ENCODE measurements at places on chromosomes 12 and 14. TPM values are rescaled to one million over a fixed set of nuclear protein-coding genes. Genes with fewer than 3 reads are reported as not detected.
A peak's percentile ranks its signal among the peaks of the same experiment; 100 is the strongest.

GRCh38 chr12:47214001-47214619 lies 134.4 kb upstream of the AMIGO2 start:
- peak overlapping the region; percentile 100 for H3K4me3 ChIP-seq
- H3K27ac ChIP-seq = peak overlapping the region; percentile 100
- peaks cover 86% of the 10 kb centered on the region for H3K36me3 ChIP-seq
- no peak for DNase-seq

FOXG1 gene
- total RNA-seq = not detected

DNA sequence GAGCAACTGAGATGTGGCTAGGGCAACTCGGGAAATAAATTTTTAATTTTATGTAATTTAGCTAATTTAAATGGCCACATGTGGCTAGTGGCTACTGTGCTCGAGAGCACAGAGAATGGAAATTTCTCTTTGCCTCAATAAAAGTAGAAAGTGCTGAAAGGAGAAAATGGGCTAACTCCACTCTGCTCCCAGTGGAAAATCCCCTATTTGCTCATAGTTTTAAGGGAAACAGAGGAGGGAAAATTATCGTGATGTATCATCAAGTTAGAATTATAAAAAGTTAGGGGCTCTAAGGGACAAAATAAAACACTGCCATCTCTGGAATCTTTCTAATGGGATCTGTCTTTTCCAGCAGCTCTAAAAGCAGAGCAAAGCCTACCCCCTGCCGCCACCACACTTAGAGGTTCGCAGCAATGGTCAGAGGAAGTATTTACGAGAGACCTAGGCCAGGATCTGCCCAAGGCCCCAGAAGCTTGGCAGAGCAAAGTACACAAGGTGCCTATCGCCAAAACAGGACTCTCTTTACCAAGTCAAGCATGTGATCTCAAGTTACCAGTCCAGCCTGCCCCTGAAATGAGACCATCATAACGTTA lies 220.7 kb downstream of the PPM1H start:
- H3K27me3 ChIP-seq = no peaks in the 10 kb centered on the region
- no peak overlapping the region for H3K27ac ChIP-seq
- no peaks in the 10 kb centered on the region for H3K36me3 ChIP-seq
- no peak overlapping the region for H3K4me3 ChIP-seq
- no peaks in the 10 kb centered on the region for H3K4me1 ChIP-seq
- no peak for DNase-seq

- no peak overlapping the region for H3K4me3 ChIP-seq
- peaks cover 59% of the 10 kb centered on the region for H3K36me3 ChIP-seq
- peaks cover 61% of the 10 kb centered on the region for H3K4me1 ChIP-seq
These were observed 5.6 kb downstream of the DDX47 start for GRCh38 chr12:12818701-12819100.

- H3K27ac ChIP-seq = no peak overlapping the region
- H3K4me1 ChIP-seq = peaks cover 3% of the 10 kb centered on the region
- H3K36me3 ChIP-seq = no peaks in the 10 kb centered on the region
- H3K27me3 ChIP-seq = peaks cover 5% of the 10 kb centered on the region
- H3K4me3 ChIP-seq = no peak overlapping the region
These were observed 15.4 kb upstream of the ZNF641 start for GRCh38 chr12:48366131-48366530.

DNA sequence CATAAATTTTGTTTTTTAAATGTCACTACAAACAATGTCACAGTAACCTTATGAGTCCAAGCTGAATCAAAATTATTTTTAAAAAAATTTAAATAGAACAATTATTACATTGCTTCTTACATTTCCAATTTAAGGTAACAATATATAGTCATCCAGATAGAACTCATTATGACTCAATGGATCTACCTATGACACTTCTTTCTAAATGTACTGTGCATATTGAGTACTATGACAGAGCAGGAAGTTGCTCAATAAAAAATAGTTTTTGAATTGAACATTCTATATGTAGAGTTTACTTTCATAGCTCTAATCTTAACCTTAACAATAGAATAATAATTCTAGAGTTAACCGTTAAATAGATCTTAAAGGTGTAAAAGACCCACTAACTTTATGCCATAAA lies 44.4 kb upstream of the ALG10 start:
- no peak overlapping the region for H3K27ac ChIP-seq
- H3K27me3 ChIP-seq = peaks cover 10% of the 10 kb centered on the region
- H3K36me3 ChIP-seq = no peaks in the 10 kb centered on the region
- H3K4me1 ChIP-seq = no peaks in the 10 kb centered on the region
- DNase-seq = no peak
- no peak overlapping the region for H3K4me3 ChIP-seq

GRCh38 chr12:122158700-122159285 lies 15.2 kb downstream of the IL31 start:
- H3K36me3 ChIP-seq = no peaks in the 10 kb centered on the region
- no peak overlapping the region for H3K27ac ChIP-seq
- no peak overlapping the region for H3K4me3 ChIP-seq
- DNase-seq = no peak
- H3K27me3 ChIP-seq = no peaks in the 10 kb centered on the region

DNA sequence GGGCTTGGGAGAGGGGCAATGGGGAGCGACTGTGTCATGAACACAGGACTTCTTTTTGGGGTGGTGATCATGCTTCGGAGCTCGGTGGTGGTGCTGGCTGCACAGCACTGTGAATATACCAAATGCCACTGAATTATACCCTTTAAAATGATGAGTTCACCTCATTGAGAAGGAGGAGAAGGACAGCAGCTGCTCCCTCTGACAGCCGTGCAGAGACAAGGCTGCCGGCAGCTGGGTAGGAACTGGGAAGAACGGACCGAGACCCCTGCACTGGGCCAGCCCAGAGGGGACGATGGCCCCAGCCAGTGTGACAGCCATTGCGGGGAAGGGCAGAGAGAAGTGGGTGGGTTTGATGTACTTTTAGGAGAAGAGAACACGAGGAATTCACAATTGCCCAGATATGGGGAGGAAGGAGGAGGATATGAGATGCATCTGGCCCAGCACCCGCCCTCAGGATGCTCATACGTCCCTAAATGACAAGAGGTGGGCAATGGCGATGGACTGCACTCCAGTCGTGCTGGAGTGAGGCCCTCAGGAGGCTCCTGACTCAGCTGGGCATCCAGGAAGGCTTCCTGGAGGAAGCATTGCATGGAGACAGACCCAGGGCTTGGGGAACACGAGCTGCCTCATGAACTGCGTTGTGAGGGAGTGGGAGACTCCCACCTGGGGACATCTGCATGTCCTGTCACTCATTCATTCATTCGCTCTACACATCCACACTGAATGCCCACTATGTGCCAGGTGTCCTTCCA lies 64.3 kb upstream of the C14orf180 start:
- no peaks in the 10 kb centered on the region for H3K36me3 ChIP-seq
- no peaks in the 10 kb centered on the region for H3K4me1 ChIP-seq
- H3K27me3 ChIP-seq = no peaks in the 10 kb centered on the region
- H3K4me3 ChIP-seq = no peak overlapping the region
- no peak overlapping the region for H3K27ac ChIP-seq
- DNase-seq = no peak

DNA sequence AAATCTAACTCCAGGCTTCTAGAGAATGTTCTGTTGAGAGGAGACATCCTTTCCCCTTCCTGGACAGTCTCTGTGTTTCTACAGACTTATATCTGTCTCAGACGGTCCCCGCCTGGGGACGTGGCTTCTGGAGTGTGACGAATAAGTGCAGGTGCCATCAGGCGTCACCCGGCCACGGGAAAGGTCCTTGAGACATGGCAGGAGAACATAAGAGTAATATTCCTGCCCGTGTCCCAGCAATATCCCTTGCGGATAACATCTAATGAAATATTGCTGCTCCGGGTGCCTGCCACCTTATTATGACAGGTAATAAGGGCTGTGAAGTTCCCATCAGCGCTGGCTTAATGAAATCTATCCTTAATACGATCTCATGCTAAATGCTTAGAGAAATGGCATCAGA lies 139.6 kb downstream of the PIWIL1 start:
- H3K4me3 ChIP-seq = no peak overlapping the region
- no peaks in the 10 kb centered on the region for H3K36me3 ChIP-seq
- no peak for DNase-seq
- no peaks in the 10 kb centered on the region for H3K4me1 ChIP-seq
- peaks cover 11% of the 10 kb centered on the region for H3K27me3 ChIP-seq

RAP1B gene
- 239 TPM for total RNA-seq

GRCh38 chr12:131455581-131456110 lies 255.2 kb upstream of the SFSWAP start:
- H3K27ac ChIP-seq = no peak overlapping the region
- no peak overlapping the region for H3K4me3 ChIP-seq
- no peaks in the 10 kb centered on the region for H3K36me3 ChIP-seq
- H3K27me3 ChIP-seq = peaks cover 18% of the 10 kb centered on the region
- H3K4me1 ChIP-seq = no peaks in the 10 kb centered on the region

GRCh38 chr14:106062502-106063272 lies 536.3 kb downstream of the TMEM121 start:
- H3K27ac ChIP-seq = no peak overlapping the region
- no peak overlapping the region for H3K4me3 ChIP-seq
- no peaks in the 10 kb centered on the region for H3K36me3 ChIP-seq
- peaks cover 16% of the 10 kb centered on the region for H3K27me3 ChIP-seq

- H3K4me1 ChIP-seq = peaks cover 29% of the 10 kb centered on the region
- peaks cover 25% of the 10 kb centered on the region for H3K27me3 ChIP-seq
These were observed 116.6 kb upstream of the BCL2L14 start for GRCh38 chr12:11954181-11954580.

DNA sequence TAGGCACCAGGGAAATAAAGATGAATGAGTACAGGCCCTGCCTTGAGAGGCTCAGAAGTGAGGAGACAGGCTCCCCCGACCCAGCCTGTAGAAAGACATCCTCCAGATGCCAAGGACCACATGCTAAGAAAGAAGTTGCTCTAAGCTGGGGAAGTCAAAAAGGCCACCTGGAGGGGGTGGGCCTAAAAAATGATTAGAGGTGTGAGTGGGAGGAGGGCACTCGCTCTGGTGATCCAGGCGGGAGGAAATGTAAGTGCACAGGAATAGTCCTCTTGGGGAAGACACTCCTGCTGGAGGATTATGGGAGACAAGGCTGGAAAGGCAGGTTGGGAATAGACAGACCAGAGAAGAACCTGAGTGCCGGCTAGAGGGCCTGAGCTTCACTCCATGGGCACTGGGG lies 32.2 kb downstream of the SMUG1 start:
- H3K27me3 ChIP-seq = peaks cover 16% of the 10 kb centered on the region
- no peak overlapping the region for H3K27ac ChIP-seq
- H3K36me3 ChIP-seq = no peaks in the 10 kb centered on the region
- DNase-seq = no peak
- no peak overlapping the region for H3K4me3 ChIP-seq

RNASE3 gene
- total RNA-seq = not detected

DNA sequence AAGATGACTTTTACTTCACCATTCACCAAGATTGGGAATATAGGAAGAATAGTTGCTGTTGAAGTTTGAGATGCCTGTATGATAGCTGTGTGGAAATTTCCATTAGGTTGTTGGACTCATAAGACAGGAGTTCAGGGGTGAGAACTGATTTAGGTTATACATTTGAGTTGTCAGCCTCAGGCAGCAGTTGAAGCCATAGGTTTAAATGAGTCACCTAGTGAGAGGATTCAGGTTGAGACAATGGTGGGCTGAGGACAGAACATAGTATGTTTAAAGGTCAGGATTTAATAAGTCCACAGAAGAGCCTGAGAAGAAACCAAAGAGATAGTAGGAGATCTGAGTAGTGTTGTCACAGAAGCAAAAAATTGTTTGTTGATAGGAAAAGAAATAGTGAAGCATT lies 63.6 kb upstream of the MON2 start:
- peaks cover 39% of the 10 kb centered on the region for H3K36me3 ChIP-seq
- no peak overlapping the region for H3K4me3 ChIP-seq
- peak overlapping the region; percentile 74 for H3K27ac ChIP-seq
- H3K4me1 ChIP-seq = peaks cover 24% of the 10 kb centered on the region

GRCh38 chr14:89408907-89409700 lies 7.9 kb downstream of the FOXN3 start:
- peaks cover 77% of the 10 kb centered on the region for H3K36me3 ChIP-seq
- H3K4me3 ChIP-seq = no peak overlapping the region
- H3K27ac ChIP-seq = no peak overlapping the region

DNA sequence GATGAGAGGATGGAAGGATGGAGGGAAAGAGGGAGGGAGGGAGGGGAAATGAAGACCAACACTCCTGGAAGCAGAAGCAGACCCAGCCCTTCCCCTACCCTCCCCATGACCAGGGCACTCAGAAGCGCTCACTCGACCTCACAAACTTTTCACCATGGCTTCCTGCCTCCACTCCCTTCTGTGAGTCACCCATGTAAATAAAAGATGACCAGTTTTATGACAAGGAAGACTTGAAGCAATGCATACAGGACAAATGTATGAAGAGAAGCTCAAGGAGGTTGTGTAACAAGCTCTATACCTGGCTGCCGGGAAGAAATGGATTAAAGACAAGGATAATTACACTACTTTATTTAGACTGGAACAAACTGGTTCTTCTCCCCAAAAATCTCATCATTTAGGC lies 63.8 kb downstream of the CDC42BPB start:
- no peaks in the 10 kb centered on the region for H3K27me3 ChIP-seq
- DNase-seq = no peak
- H3K27ac ChIP-seq = no peak overlapping the region
- peaks cover 9% of the 10 kb centered on the region for H3K36me3 ChIP-seq
- H3K4me3 ChIP-seq = no peak overlapping the region

DNA sequence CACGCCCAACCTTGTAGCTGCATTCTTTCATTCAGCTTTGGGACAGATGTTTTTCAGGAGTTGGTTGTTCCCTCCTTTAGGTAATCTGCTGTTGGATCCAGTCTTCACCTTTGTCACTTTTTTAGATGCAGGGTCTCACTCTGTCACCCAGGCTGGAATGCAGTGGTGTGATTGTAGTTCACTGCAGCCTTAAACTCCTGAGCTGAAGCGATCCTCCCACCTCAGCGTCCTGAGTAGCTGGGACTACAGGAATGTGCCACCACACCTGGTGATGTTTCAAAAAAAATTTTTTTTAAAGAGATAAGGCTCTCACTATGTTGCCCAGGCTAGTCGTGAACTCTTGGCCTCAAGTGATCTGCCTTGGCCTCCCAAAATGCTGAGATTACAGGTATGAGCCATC lies 164.3 kb downstream of the KTN1 start:
- no peak for DNase-seq
- no peaks in the 10 kb centered on the region for H3K27me3 ChIP-seq
- no peak overlapping the region for H3K4me3 ChIP-seq
